ENCODE measurements at places on chromosomes 1 and 21.

DNA sequence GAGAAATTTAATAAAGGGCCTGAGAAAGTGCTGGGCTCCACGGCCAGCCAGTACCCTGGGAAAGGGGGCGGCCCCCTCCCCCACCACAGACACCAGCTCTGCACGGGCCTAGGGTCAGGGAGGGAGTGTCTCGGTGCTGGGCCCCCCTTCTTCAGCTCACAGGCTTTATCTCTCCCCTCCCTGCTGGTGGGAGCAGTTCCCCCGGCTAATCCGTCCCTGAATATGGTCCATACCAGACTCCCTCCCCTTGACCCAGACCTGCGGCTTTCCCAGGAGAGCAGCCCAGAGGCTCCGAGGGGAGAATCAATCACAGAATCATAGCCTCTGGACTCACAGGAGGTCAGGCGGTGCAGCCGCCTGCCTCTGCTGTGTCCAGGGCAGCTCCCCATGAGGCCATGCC is 26.0 kb upstream of the RSPO1 start:
- DNase-seq = no peak

DNA sequence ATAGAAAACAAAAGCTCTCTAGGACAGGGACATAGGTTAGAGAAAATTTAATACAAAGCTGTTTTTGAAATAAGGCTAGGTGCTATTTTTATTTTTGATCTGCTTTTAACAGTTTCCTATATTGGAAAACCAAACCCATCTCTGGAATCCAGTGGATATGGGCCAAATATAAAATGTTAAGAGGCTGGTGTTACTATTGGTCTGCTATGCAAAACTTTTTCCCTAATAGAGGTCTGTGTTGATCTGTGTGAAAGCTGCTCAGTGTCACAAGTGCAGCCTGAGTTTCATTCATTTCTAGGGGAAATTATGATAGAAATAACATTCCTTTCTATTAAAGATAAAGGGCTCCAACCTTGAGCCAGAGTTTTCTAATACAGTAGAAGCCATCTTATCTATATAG is 116.4 kb downstream of the OLFML2B start:
- DNase-seq = no peak

DNA sequence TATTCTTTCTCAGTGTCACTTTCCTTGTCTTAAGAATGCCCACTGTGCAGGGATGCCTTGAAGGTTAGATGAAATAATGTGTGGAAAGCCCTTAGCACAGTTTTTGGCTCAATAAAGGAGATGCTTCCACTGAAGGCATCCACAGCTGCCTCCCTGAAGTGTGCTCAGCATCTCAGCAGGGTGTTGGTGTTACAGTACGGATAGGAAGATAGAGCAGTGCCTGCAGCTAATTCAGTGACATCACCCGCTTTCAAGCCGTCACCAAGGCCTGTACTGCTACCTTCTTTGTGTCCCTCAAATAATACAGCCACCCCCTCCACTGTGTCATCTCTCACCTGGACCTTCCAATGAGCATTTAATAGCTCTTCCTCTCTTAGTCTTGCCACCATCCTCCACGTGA is 59.0 kb downstream of the NDUFS5 start:
- DNase-seq = no peak

DNA sequence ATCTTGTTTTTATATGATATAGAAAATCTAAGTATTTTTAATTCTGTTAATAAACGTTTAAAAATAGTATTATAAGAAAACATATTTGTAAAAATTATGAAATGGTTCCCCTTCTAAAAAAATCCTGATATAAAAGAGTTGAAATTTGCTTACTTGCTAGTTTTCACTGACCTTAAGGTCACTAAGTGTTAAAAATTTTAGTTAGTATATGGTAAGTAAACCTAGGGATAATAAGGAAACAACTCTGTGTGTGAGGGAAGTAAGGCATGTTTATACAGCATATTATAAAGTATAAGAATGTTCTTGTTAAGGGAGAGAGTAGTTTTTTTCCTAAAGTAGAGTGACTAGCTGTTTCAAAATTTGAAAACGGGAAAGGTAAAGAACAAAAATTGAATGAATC is 130.9 kb upstream of the LYPLAL1 start:
- no peak for DNase-seq

GRCh38 chr1:147648933-147649332 is 21.4 kb downstream of the ACP6 start:
- DNase-seq = no peak

DNA sequence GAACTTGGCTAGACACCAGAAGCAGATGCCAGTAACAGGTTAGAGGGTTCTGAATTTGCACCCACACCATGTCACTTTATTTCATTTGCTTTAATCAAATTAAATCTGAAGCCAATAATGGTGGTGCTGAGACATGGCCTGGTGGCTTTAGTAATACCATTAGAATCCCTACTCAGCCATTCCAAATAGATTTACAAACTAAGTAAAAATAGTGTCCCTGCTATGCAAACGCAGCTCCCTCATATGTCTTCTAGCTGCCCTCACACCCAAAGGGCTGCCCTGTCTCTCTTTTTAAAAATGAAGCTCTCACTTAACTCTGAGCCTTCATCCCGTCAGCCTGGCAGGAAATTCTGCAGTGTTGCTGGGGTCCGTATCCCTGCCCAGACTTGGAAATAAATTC is 21.1 kb downstream of the GLUL start:
- DNase-seq = no peak

DNA sequence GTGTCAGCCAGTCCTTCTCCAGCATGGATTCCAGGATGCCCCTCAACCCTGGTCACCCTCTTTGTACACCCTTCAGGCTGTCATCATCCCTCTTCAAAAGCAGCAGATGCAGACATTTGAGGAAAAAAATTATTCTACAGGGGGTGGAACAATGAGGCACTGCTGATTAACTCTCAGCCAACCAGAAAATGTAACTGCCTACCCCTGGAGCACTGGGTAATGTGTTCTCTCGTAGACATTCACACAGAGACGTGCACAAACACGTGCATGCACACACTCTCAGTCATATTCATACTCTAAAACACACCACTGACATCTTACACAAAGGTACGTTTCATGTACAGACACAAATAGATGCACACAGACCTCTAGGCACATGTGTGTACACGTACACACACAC is 175.4 kb downstream of the TRABD2B start:
- no peak for DNase-seq

GRCh38 chr1:248849637-248850036 is 9.2 kb downstream of the ZNF692 start:
- DNase-seq = no peak

- no peak for DNase-seq
Measured at GRCh38 chr21:29152916-29153315, 22.5 kb downstream of the MAP3K7CL start.

GRCh38 chr1:228922722-228923376 is 187.6 kb downstream of the RHOU start:
- DNase-seq = no peak

DNA sequence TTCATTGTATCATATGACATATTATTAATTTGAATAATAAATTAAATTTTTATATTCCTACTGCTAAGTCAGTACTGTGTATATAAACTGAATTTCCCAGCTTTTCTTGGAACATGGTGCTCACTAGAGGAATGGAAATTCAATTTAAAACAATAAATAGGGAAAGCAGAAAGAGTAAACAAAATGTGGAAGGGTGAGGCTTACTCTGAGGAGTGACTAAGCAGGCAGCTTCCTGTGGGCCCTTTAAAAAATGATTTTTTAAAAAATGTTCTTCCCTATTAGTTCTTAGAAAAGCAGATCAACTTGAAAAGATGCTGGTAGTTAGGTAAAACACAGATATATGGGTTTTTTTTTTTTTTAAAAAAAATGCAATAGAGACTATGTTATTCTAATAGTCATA is 49.5 kb upstream of the S1PR1 start:
- no peak for DNase-seq

DNA sequence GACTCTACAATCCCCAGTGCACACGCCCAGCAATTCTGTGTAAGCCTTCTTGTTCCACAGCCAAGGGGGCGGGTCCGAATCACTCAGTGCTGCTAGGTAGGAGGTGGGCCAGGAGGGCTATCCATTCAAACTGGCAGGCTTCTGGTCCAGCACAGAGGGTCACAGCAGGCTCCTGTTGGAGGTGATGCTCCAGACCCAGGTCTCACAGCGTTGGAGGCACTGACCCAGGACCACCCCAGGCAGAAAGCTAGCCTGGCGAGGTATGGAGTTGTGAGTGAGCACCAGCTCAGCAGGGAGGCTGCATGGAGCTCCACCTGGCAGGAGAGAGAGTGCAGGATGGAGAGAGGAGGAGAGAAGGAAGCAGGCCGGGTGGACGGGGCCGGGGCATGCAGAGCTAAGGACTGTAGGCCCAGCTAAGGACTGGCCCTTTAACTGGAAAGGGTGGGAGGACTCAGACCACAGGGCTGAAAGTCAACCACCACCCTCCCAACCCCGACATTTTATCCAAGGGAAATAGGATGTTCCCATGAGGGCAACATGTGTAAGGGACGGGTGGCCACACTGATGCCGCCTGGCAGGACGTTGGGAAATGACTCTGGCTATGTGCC is 38.7 kb downstream of the GPR161 start:
- DNase-seq = no peak

DNA sequence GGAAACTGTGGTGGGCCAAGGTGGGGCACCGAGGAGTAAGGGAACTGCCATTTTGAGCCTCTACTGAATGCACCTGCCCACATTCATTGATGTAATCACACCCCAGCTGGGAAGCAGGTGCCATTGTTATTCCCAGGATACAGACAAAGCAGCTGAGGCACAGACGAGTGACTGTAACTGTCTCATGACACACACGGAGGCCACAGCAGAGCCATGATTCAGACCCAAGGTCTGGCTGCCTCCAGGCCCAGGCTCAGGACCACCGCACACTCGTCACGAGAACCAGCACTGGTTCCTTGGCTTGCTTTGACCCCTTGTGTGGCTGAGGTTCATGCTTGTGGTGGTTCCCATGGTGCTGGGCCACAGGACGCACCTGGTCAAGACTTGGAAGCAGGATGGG is 45.6 kb upstream of the CLIC4 start:
- no peak for DNase-seq

DNA sequence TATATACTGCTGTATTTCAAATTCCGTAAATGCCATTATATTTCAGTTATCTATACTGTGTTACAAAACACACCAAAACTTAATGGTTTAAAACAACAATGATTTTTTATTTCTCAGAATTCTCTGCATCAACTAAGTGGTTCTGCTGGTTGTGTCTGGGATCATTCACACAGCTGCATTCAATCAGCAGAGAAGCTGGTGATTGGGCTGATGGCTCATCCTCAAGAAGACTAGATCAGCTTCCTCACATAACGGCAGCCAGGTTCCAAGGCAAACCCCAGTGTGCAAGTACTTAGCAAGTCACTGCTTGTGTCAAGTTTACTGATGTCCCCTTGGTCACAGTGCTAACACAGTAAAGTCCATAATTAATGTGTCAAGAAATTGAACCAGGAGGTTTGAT is 86.3 kb upstream of the VANGL1 start:
- DNase-seq = no peak

GRCh38 chr1:2443277-2444137 is 31.1 kb upstream of the PEX10 start:
- no peak for DNase-seq

DNA sequence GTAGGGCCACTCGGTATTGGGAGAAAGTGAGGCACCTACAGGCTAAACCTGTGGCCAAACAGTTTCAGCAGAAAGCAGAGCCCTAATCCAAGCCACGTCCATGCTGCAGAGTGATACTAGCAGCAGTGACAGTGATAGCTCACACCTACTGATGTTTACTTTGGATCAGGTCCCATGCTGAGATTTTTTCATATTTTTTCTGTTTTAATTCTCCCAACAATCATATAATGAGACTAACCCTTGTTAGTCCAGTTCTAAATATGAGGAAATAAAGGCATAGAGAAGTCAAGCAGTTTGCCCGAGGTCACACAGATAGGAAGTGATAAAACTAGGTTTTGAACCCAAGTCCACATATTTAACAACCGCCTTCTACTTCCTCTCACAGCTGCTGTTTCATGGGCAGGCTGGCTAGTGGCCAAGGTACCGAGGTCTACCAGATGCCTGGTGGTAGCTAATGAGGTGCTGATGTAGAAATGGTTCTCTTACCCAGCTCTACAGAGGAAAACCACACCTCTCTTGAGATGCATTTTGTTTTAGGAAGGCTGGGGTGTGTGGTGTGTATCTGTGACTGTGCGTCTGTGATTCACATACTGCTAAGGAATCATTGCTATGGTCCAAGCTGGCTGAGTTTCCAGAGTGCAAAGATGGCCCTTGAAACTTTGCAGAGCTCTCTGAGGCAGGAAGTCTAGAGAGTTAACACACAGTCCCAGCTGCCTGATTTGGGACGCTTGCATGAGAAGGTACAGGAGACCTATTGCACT is 80.3 kb upstream of the ARTN start:
- DNase-seq = peak; percentile 55

- peak; percentile 70 for DNase-seq
Measured at GRCh38 chr1:167136191-167136614, 42.3 kb downstream of the STYXL2 start.

- DNase-seq = no peak
Measured at GRCh38 chr1:119361620-119362344, 6.8 kb upstream of the HAO2 start.

- DNase-seq = no peak
Measured at GRCh38 chr1:169321539-169321938, 46.1 kb downstream of the NME7 start.

DNA sequence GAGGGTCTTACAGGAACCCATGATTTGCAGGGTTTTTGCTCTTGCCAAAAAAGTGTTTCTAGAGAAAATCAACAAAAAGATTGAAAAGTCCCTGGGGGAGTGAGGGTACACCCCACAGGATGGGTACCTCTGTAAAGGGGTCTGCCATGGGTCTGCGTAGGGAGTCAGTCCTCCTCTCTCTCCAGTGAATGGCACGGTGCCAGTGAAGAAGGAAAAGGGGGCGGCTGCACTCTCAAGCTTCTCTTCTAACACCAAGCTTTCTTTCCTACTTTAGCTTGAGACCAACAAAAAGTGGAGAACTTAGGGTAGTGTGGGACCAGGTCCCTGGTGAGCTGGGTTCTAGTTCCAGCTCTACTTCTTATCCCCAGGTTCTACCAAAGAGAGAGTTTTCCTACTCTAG is 87.4 kb downstream of the GLUL start:
- no peak for DNase-seq

DNA sequence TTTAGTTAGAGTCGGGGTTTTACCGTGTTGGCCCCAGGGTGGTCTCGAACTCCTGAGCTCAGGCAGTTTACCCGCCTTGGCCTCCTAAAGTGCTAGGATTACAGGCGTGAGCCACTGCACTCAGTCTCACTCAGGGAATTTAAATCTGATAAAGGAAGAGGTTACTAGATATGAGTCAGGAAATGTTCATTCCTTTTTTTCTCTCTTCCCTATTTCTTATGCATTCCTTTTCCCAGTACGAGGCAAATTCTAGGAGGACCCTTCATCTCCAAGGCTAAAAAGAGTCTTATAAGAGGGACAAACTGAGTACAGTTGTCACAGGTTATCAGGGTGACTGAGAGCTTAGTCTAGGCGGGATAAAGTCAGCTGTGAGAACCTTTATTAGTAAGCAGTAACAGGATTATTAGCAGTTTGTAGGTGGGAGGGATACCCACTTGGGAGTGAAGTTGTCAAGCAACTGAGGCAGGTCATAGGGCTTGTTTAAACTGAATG is 9.1 kb downstream of the MACF1 start:
- DNase-seq = no peak

All from urothelium cell line (cell line).